KG1 (cell line): ENCODE measurements at places on chromosomes 16 and 17.

DNA sequence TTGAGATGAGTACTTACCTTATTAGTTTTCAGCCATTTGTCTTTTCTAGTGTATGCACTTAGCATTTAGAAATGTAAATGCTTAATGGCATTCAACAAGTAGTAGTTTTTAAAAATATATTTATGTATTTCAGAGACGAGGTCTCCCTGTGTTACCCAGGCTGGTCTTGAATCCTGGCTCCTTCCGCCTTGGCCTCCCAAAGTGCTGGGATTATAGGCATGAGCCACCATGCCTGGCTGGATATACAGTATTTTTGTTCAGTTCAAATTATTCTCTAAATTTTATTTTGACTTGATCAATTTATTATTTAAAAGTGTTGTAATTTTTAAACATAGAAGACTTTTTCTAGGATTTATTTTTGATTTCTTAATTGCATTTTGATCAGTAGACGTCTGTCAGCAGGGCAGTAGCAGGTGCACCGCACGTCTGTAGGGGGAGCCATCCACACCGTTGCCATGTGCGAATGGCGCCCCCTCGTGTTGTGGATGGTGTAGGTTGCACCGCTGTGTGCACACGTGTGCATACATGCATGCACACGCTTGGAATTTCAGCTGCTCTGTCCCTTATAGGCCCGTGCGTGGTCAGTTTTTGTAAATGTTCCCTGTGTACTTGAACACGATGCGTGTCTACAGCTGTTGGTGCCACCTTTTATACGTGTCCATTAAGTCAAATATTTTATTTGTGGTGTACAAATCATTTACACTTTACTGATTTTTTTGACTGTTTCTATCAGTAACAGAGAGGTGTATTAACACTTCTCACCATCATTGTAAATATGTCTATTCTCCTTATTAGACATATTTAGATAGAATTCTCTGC is 30.6 kb downstream of the RPTOR start:
- peak; percentile 83 for DNase-seq

DNA sequence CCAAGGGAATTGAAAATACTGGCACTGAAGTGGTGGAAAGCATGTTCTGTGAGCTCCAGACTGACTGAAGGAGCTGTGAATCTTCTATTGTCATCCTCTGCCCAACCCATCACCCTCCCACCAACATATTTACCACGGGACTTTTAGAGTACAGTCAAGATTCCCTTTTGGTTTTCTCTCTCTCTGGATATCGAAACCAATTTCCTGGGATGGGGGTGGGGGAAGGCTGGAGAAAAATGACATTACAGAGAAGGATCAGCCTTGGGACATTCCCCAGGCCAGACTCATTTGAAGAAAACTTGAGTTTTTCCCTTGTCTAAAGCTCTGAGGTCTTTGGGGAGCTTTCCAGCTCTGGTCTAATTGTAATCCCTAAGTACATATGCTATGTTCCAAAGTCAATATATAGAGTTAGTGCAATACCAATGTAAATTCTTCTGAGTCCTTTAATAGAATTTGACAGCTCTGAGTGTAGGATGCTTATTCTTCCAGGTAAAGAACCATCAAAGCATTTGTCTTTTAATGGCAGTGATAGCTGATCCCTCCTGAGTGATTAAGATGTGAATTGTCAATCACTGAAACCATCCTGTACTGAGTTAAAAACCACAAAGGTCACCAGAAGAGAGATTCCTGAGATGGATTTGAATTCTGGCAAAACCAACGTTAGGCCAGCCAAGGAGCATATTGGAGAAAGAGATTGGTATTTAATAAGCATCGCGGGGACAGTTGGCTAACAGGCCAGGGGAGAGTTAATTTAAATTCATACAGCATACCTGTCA is 48.8 kb upstream of the CCL1 start:
- no peak for DNase-seq

DNA sequence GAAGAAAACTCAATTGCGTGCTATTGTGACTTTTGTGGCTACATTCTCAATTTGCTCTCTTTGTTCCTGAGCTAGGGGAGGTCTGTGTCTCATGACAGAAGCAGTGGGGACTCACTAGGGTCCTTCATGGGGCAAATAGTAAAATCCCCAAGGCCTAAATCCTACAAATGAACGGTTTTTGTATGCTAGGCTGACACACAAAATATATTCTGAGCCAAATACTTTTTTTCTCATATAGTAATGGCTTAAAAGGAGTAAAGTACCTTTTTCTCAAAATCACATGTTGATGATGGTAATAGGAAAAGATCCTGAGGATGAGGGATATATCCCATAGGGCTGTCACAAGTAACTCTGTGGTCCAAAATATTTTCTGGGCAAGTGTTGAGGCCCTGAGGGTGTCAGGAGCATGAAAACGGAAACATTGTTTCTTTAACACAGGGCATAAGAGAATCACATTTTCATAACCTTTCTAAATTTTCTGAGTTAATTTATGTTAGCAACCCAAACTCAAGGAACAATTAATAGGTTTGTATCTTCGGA is 77.5 kb upstream of the CNTNAP4 start:
- DNase-seq, result no peak

DNA sequence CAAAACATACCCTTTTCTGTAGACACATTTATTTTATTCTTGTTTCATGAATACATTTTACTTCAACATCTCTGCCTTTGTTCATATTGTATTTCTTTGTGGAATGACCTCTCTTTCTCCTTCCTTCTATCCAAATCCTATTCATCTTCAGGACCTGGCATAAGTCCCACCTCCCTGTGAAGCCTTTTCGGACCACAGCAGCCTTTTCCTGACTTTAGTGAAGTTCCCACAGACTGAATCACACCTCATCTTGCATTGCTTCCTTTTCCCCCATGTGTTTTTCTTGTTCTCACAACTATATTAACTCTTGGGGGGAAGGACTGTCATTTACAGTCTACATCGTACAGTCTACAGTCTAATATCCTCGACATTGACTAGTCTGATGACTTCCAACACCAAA is 58.2 kb downstream of the MFSD11 start:
- DNase-seq, result no peak

DNA sequence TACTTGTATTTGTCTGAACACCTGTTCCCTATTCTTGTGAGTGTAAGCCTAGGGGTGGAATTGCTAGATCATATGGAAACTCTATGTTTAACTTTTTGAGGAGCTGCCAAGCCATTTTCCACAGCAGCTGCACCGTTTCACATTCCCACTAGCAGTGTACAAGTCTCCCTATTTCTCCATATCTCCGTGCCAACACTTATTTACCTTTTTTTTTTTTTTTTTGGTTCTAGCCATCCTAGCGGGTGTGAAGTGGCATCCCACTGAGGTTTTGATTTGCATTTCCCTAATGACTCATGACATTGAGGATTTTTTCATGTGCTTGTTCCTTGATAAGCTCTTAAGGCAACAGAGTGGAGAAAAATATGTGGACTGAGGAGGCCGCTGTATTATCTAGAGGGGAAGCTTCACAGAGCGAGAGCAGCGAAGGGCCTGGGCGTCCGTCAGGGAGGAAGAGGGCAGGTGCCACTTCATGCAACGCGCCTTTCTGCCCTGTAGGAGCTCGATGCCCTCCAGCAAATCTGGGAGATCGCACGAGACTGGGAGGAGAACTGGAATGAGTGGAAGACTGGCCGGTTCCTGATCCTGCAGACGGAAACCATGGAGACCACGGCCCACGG is 50.0 kb downstream of the DNAH2 start:
- DNase-seq, result no peak

GRCh38 chr17:2092253-2092652 is 37.4 kb downstream of the HIC1 start:
- DNase-seq, result no peak

DNA sequence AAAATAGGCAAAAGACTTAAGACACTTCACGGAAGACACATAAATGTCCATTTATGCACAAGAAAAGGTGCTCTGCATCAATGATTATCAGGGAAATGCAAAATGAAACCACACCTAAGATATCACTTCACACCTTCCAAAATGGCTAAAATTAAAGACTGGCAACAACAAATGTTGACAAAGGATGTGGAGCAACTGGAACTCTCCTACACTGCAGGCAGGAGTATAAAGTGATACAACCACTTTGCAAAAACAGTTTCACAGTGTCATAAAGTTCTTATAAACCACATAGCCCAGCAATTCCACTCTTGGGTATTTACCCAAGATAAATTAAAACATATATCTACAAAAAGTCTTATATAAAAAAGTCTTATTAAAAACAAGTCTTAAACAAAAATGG is 7.8 kb downstream of the BBS2 start:
- no peak for DNase-seq

GRCh38 chr17:5630434-5630833 is 46.1 kb upstream of the NLRP1 start:
- DNase-seq, result no peak

GRCh38 chr17:10224582-10225195 is 26.3 kb upstream of the GAS7 start:
- DNase-seq, result no peak

- DNase-seq, result no peak
Measured at GRCh38 chr16:89749637-89750036, 28.3 kb downstream of the ZNF276 start.

- no peak for DNase-seq
Measured at GRCh38 chr17:34113089-34113488, 142.0 kb upstream of the CCL2 start.

GRCh38 chr16:50467943-50468748 is 80.0 kb upstream of the NKD1 start:
- no peak for DNase-seq

DNA sequence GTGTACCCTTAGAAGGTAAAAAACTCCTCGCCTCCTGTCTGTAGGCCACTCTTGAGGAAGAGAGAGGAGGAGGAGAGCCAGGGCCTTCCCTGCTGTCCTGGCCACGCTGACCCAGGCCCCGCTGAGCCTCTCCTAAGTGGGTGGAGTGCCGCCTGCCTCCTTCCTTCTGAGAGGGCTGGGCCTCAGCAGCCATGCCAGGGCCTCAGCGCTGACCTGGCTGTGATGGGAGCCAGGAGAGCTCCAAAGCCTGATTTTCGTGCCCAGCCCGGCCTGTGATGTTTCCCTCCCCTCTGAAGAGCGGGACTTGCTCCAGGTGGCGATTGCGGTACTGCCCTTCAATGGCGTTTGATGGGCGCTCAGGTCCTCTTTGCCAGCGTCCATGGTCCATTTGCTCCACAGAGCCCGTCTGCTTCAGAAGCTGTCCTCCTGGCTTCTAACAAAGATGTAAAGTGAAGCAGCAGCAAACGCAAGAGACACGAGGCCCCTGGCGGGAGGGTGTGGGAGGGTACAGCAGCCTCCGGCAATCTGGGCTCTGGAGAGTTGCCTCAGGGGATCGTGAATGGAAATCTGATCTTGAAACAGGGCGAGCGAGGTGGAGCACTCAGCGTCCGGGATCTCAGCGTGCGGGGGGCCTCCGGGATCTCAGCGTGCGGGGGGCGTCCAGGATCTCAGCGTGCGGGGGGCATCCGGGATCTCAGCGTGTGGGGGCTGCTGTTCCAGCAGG is 93.5 kb downstream of the NPIPB11 start:
- no peak for DNase-seq

DNA sequence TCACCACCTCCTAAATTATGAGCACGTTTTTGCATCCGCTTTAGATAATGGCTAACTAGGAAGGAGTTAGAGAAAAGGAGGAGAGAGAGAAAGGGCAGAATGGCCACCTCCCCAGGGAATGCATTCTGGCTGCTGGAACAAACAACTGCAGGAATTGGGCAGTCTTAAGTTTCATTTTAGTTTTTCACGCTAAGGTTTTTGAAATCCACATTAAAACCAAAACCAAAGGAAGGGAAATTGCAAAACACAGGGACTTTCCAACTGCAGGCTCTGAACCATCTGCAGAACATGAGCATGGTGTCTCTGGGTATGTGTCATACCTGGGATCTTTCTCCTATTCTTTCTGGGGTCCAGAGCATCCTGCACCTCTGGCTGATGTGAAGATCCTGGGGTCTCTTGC is 12.1 kb upstream of the CCL8 start:
- DNase-seq, result no peak

GRCh38 chr16:56324406-56324805 is 100.9 kb downstream of the AMFR start:
- no peak for DNase-seq

DNA sequence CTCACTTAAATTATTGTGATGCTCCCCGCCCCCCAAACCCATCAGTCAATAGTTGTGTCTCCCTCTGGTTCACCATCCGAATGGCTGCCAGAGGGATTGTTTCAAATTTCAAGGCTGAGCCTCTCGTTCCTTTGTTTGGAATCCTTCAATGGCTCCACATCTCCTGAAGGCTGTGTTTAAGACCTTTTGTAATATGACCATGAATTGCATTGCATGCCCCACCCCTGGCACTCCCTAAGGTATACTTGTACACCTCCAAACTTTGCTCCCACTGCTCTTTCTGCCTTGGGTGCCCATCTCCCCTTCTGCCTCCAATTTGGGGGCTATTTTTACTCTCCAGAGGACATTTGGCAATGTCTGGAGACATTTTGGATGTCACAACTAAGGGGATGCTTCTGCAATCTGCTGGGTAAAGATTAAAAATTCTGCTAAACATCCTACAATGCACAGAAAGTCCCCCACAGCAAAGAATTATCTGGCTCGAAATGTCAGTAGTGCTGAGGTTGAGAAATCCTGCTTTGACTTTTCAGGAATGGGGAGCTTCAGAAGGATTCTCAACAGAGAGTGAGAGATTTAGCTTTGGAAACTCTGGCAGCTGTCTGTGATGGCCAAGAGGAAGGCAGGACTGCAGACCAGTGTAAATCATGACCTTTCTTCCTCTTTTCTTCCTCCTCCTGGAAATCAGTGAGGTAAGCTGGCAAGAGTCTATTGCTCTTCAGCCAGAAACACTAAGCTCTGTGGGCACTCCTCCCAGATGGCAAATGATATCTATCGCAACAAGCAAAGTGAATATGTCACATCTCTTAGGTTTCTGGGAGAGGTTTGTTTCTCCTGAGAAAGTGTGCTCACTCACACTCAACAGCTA is 8.7 kb upstream of the IL4R start:
- no peak for DNase-seq

GRCh38 chr16:14444979-14445810 is 184.9 kb downstream of the PARN start:
- no peak for DNase-seq

DNA sequence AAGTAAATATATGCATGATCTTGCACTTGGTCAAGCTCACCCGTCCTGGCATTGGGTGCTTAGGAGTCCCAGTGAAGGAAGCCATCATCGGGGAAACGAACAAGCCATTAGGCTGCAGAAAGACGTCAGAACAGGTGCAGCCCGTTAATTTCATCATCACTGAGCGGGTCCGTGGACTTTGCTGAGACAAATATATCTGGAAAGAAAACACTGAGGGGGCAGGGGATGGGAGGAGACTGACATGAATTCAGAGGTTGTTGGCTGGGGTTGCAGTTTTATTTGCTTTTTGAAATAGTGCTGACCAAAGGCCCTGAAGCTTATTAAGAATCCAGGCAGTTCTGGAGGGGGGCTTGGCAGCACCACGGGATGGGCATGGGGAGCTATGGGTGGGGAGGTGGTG is 207.2 kb downstream of the ENGASE start:
- DNase-seq, result no peak

- DNase-seq, result no peak
Measured at GRCh38 chr17:27379888-27380533, 76.2 kb upstream of the KSR1 start.

DNA sequence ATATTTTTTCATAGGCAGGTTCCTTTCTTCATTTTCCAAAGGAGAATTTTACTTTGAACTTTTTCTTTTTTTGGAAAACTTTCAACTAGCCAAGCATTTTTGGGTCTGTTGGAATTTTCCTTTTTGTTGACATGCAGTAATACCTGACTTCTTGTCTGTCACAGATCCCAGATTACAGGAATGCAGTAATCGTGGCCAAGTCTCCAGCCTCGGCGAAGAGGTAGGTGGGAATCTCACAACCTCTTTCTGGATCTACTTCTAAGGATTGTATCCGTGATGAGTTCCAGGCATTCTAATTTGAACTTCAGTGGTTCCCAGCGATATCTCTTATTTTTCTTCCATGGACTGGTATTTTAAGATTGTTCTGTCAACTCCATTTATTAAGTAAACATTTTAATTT is 31.7 kb downstream of the PRPSAP2 start:
- no peak for DNase-seq
